GM23248 (cell line): ENCODE measurements at places on chromosomes 4 and X. TPM values are rescaled to one million over a fixed set of nuclear protein-coding genes. Genes with fewer than 3 reads are reported as not detected.

GRCh38 chr4:139301113-139301820, at the start of gene NAA15:
TSS of gene NAA15 (plus strand) at chr4:139301505. CDS start at chr4:139301778, 273 bp downstream.
- H3K4me3 ChIP-seq = peak within 1 kb of the TSS; percentile 93
- peak within 1 kb of the TSS; percentile 90 for H3K27ac ChIP-seq
- no peaks in the 10 kb centered on the region for H3K27me3 ChIP-seq
- peak; percentile 99 for DNase-seq
- H3K36me3 ChIP-seq = peaks cover 11% of the 10 kb centered on the region

DNA sequence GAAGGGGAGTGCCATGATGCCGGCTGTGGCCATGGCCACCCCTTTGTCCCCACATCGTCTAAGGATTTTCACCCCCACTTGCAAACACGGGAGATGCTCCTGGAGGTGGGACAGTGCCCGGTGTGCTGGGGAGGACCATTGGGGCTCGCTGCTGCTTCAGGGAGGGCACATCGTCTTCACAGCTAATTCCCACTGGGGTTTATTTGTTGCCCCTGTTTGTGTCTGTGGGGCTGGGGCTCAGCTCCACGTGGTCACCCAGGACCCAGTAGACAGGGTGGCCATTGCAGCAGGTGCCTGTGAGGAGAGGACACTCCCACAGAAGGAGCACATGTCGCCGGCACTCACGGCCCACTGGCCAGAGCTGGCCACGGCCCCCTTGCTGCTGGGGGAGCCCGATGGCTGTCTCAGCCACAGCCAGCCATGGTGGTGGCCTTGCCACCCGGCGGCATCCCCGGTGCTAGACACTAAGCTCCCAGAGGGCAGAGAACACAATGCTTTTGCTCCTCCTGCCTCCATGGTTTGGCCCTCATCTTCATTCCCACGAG, 27.8 kb upstream of the GRPEL1 start:
- no peak for DNase-seq
- H3K4me3 ChIP-seq = no peak overlapping the region
- no peak overlapping the region for H3K27ac ChIP-seq

DNA sequence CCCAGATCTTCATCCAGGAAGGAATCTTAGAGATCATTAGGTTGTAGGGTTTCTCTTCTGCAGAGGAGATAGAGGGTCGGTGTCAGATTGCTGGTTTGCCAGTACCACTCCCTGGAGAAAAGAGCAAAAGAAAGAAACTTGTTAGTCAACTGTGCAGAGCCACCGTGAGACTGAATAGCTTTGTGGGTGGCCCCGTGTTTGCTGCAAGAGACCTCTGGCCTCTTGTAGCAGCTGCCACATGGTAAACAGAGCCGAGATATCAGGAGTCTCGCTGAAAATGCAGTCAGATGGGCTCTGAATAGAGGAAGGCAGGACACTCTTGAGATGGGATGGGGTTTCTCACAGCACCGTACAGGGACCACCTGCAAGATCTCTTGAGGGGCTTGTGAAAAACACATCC, 149.7 kb downstream of the PTTG2 start:
- no peaks in the 10 kb centered on the region for H3K27me3 ChIP-seq
- H3K36me3 ChIP-seq = no peaks in the 10 kb centered on the region
- no peak overlapping the region for H3K4me3 ChIP-seq
- H3K4me1 ChIP-seq = peaks cover 13% of the 10 kb centered on the region; the same call in 1 of the 2 replicates
- DNase-seq = no peak
- H3K27ac ChIP-seq = no peak overlapping the region

DNA sequence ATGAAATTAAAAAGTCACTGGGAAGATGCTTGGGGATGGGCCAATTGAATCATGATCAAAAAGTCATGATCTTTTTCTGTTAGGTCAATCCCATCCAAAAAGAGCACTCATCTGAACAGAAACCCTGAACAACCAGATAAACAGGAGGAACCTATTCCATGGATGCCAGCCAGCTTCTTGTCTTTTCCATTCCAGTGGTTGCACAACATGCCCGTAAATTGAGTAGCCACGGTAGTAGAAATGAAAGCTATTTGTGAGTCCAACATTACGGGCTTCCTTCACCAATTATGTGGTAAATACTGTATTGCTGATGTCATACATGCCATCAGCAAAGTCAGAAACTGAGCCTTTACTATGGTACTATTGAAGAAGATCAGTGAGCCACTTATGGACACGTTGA, 982.4 kb upstream of the HS3ST1 start:
- no peak overlapping the region for H3K27ac ChIP-seq
- H3K4me3 ChIP-seq = no peak overlapping the region
- DNase-seq = no peak

- no peaks in the 10 kb centered on the region for H3K27me3 ChIP-seq
- no peak overlapping the region for H3K27ac ChIP-seq
- no peaks in the 10 kb centered on the region for H3K4me1 ChIP-seq
- no peak for DNase-seq
Measured at GRCh38 chrX:70183091-70183490, 5.8 kb downstream of the DGAT2L6 start.

- no peak overlapping the region for H3K27ac ChIP-seq
- no peaks in the 10 kb centered on the region for H3K4me1 ChIP-seq
- no peak overlapping the region for H3K4me3 ChIP-seq
- no peaks in the 10 kb centered on the region for H3K27me3 ChIP-seq
- DNase-seq = no peak
Measured at GRCh38 chrX:83333813-83334212, 174.3 kb upstream of the POU3F4 start.

- peaks cover 28% of the 10 kb centered on the region for H3K4me1 ChIP-seq
- no peaks in the 10 kb centered on the region for H3K36me3 ChIP-seq
- H3K27me3 ChIP-seq = no peaks in the 10 kb centered on the region
- peak overlapping the region; percentile 58 for H3K27ac ChIP-seq
- peak; percentile 45 for DNase-seq
- no peak overlapping the region for H3K4me3 ChIP-seq
Measured at GRCh38 chrX:115339441-115340025, 50.0 kb downstream of the LUZP4 start.

GRCh38 chr4:158810487-158811215, 41.8 kb downstream of the FNIP2 start:
- no peaks in the 10 kb centered on the region for H3K27me3 ChIP-seq
- peak; percentile 99 for DNase-seq
- H3K27ac ChIP-seq = peak overlapping the region; percentile 98
- peak overlapping the region; percentile 60 for H3K4me3 ChIP-seq
- no peaks in the 10 kb centered on the region for H3K36me3 ChIP-seq

- no peak overlapping the region for H3K27ac ChIP-seq
- no peak overlapping the region for H3K4me3 ChIP-seq
- peaks cover 4% of the 10 kb centered on the region; the same call in 1 of the 2 replicates for H3K4me1 ChIP-seq
- H3K27me3 ChIP-seq = no peaks in the 10 kb centered on the region
- H3K36me3 ChIP-seq = no peaks in the 10 kb centered on the region
- no peak for DNase-seq
Measured at GRCh38 chrX:39714471-39714870, 383.3 kb downstream of the BCOR start.

- H3K27ac ChIP-seq = no peak overlapping the region
- H3K27me3 ChIP-seq = no peaks in the 10 kb centered on the region
- H3K36me3 ChIP-seq = no peaks in the 10 kb centered on the region
- no peak for DNase-seq
Measured at GRCh38 chr4:146261041-146261440, 46.7 kb downstream of the REELD1 start.

Gene HMX1
- polyA plus RNA-seq = not detected in 2 replicates

Gene GPM6B
- polyA plus RNA-seq = 0.25 and 0.40 TPM in 2 replicates

Gene PABPC4L
- 0.09 and 0.13 TPM in 2 replicates for polyA plus RNA-seq

Gene ARHGAP36
- not detected in 2 replicates for polyA plus RNA-seq
